ENCODE measurements at places on chromosomes 16 and 17.

- no peak for DNase-seq
Measured at GRCh38 chr17:73617501-73617900, 26.7 kb downstream of the SDK2 start.

GRCh38 chr17:1621273-1621954, 7.2 kb downstream of the SLC43A2 start:
- no peak for DNase-seq

DNA sequence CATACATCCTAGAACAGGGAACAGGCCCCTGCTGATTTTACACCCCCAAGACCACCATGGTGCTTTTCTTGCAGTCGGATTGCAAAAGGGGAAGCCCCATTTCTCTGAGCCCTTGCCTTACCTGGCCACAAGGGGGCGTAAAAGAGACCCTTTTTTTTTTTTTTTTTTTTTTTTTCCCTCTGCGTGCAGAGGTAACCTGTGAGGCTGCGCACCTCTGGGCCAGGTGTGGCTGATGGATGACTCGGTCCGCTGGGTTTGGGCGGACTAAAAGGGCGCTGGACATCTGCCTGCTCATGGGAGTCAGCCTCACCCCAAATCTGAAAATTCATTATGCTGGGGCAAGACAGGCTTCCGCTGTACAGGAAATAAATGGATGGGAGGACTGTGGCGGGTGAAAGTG, 281.0 kb downstream of the CBLN1 start:
- no peak for DNase-seq

- no peak for DNase-seq
Measured at GRCh38 chr16:68636818-68637217, 8.3 kb upstream of the CDH3 start.

DNA sequence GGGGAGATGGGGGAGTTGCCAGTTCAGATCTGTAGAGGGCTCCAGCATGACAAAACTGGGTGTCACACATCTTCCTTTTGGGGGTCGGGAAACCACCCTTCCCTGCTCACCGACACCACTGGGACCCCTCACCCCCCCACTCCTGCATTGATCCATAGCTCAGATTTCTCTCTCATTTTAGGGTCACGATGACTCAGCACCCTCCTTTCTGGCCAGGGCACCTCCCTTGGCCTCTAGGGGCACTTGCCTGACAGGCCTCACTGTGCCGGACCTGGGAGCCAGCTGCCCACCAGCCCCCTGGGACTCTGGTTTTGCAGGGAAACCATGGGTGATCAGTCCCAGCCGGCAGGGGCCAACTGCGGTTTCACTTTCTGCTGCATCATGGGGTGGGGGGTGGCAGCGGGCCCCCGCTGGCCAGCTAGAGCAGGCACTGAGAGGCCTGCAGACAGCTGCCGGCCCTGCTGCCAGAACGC, 239.4 kb downstream of the MRTFB start:
- DNase-seq = no peak

- no peak for DNase-seq
Measured at GRCh38 chr16:50093607-50094539, 28.1 kb downstream of the HEATR3 start.

- no peak for DNase-seq
Measured at GRCh38 chr16:7509963-7510601, 177.4 kb downstream of the RBFOX1 start.

- no peak for DNase-seq
Measured at GRCh38 chr17:4342535-4342934, 23.9 kb downstream of the UBE2G1 start.

GRCh38 chr16:84842516-84843148, 22.8 kb downstream of the CRISPLD2 start:
- no peak for DNase-seq

GRCh38 chr17:44170499-44171201, at the start of gene ASB16:
ASB16 (plus strand) TSS chr17:44170704; CDS start chr17:44170790, 86 bp downstream.
- DNase-seq = no peak

DNA sequence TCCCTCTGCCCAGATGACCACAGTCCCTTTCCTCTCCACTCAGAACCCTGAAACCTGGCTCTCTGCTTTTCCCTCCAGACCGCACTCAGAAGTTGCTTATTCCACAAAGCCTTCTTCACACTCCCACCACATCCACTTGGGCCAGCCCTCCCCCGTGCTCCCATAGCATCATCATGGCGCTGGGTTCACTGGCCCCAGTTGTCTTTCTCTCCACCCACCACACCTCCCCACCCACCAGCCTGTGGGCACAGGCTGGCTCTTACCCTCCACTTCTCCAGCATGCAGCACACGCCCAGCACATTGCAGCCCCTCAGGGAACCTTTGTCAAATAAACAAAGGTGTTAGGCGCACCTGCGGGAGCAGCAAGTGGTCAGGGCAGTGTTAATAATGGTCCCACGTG, 130.0 kb downstream of the KATNIP start:
- no peak for DNase-seq

DNA sequence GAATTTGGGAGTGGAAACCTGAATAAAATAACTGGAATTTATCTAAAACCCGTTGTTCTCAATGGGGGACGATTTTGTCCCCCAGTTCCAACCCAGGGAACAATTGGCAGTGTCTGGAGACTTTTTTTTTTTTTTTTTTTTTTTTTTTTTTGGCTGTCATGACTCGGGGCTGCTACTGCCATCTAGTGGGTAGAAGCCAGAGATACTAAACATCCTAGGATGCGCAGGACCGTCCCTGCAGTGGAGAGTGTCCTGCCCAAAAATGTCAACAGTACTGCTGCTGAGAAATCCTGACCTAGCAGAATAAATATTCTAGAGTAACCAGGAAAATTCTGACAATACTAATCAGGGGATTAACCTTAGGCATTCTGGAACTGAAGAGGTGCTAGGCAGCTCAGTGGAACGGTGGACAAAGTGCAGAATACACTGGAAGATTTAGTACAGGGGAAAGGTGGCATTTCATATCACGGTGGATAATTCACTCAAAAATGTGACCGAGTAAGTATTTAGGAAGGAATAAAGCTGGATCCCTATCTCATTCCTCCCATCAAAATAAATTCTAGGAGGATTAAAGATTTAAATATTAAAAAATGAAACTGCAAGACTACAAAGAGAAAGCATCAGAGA, 107.6 kb downstream of the SPECC1 start:
- DNase-seq = peak; percentile 63

- no peak for DNase-seq
Measured at GRCh38 chr17:21140911-21141310, 14.1 kb downstream of the DHRS7B start.

GRCh38 chr16:11774065-11774626, 22.9 kb downstream of the ZC3H7A start:
- DNase-seq = no peak

GRCh38 chr17:57034807-57035754, 50.0 kb upstream of the AKAP1 start:
- no peak for DNase-seq

DNA sequence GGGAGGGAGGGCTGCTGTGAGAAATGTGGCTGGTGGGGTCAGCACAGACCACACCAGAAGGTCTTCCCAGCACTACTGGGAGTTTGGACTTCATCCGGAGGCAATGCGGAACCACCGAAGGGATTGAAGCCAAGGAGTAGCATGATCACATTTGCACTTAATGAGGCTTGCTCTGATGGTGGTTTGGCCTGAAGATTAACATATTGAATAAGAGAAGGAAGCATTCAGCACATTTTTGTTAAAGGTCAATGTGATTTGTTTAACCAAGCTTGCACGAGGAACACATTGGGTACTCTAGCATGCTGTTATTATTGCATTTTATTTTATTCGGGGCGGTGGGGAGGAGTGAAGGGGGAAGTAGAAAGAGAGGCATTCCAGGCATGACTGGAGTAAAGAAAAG, 378.6 kb downstream of the UTP18 start:
- no peak for DNase-seq

DNA sequence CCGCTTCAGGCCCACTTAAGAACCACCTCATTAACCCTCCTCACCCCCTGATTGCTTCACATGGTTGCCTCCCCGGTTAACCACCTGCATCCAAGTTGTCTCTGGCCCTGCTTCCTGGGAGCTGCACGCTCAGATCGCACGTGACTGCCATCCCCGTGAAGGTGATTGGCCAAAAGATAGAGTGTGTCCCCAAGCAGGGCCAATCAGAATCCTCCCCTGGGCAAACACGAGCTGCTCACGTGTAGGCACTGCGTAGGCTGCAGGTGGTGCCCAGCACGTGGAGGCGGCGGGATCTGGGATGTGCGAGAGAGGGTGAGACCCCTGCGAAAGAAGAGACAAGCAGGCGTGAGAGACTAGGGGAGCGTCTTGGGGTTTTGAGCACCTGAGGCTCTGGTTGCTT, 111.8 kb upstream of the CRHR1 start:
- no peak for DNase-seq

DNA sequence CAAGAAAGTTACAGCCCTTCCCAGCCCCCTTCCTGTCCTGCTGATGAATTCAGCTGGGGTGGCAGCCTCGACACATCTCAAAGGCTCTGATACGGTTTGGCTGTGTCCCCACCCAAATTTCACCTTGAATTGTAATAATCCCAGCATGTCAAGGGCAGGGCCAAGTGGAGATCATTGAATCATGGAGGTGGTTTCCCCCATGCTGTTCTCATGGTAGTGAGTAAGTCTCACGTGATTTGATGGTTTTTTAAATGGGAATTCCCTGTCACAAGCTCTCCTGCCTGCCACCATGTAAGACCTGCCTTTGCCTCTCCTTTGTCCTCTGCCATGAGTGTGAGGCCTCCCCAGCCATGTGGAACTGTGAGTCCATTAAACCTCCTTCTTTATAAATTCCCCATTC, 163.2 kb upstream of the FOXF1 start:
- no peak for DNase-seq

DNA sequence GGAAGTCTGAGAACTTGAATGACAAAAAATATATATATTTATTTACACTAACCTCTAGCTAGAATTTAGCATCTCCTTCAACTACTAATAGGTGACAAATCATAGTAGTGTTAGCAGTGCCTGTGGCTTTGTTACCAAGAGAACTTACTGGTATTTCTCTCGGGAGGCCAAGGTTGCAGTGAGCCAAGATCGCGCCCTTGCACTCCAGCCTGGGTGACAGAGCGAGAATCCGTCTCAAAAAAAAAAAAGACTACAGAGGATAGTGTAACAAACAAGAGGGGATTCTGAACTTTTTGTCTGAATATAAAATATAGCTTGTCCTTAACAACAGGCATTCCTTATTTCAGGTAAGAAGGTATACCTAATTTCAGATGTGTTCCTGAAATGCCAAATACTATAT, 1.3 kb upstream of the SUZ12 start:
- no peak for DNase-seq

DNA sequence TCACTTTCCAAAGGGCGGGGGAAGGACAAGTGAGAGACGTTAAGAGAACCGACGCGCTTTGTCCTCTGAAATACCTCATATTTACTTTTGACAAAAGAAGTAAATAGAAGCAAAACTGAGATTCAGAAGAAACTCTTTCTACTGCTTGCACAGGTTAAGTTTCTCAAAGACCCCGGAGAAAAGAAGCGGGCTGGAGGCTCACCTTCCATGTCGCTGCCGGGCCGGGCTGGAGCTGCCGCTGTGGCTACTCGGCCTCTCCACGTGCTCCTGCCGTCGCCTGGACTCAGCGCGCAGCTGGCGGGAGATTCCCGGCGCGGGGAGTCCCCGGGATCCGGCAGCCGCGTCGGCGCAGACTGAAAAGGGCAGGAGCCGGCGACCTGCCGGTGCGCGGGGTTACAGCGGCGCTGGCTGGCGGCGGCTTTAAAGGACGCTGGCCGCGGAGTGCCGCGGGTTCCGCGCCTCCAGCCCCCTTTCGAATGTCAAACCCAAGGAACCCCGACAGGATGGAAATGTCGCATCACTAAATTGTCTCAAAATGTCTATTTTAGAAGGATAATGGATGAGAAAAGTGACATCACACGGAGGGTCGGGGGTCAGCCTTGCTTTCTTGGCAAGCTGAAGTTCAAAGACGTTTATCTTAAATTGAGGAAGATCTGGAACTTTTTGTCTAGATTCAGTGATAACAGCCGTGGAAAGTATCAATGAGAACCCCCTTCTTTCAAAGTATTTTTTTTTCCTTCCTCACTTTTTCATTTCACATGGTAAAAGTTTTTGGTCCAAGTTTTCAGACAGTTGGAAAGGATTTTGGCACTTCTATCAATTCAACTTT, at the start of gene IKZF3:
IKZF3 (minus strand) TSS at position 395 of the 829 bp plus-strand sequence; CDS start at position 209, 186 bp downstream.
- DNase-seq = peak; percentile 66

- DNase-seq = no peak
Measured at GRCh38 chr16:1917665-1918350, 407 bp downstream of the HS3ST6 start.

DNA sequence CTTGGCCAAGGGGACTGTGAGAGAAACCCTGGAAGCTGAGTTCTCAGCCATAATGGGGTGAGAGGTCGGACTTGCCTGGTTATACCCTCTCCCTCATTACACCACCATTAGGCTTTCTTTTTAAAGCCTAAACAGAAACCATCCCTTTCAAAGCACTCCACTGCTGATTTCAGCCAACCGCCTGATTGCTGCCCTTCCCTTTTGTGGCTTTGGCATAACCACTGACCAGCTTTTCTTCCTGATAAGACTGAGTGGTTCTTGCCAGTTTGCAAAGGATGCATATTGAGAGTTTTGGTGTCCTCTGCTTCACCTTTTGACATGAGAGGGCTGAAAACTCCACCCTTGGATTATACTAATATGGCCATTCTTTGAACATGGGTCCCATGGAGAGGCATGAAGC, 308.2 kb upstream of the GOT2 start:
- no peak for DNase-seq

GRCh38 chr16:55657616-55658015, 1.8 kb downstream of the SLC6A2 start:
- DNase-seq = no peak

GRCh38 chr16:74950511-74950910, 34.4 kb downstream of the WDR59 start:
- no peak for DNase-seq

DNA sequence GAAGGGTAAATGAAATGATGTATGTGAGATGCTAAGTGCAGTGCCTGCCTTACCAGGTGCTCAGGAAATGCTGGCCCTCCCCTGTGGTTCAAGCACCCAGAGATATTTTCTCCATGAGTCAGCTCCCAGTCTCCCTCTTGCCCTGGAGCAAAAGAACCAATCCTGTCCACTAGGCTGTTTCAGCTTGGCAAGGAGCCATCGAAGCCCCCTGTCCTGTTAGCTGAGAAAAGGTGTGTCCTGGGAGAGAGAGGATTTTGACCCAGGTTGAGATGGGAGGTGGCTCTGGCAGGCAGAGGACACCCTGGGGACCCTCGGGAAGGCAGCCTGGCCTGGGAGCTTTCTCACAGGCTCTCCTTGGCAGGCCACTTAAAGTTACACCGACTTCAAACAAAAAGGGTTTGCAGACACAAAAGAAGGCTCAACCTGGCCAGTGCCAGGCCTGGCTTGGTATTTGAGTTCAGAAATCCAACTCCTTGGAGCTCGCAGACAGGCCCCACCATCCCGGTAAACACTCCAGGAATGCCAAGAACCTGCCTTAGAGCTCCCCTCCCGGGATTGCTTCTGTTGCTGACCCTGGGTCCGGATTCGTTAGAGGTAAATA, 29.6 kb downstream of the NTN1 start:
- no peak for DNase-seq
